ENCODE measurements at places on chromosomes 3 and 15. TPM values are rescaled to one million over a fixed set of nuclear protein-coding genes. Genes with fewer than 3 reads are reported as not detected.
A peak's percentile ranks its signal among the peaks of the same experiment; 100 is the strongest.

DNA sequence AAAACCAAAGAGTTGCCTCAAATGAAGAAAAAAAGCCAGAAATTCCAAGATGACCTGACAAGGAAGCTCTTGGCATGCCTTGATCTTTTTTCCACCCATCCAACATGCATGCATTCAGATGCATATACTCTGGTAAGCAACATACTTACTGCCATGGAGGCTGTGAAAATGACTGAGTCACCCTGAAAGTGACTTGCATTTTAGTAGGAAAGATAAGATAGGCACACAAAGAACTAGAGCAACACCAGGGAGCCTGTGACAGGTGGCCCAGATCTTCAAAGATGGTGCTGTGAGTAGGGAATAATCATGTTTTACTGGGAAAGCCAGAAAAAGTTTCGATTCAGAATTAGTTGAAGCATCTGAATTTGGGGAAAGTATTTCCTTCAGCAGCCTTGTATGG, 185.1 kb upstream of the SLCO3A1 start:
- DNase-seq: no peak

DNA sequence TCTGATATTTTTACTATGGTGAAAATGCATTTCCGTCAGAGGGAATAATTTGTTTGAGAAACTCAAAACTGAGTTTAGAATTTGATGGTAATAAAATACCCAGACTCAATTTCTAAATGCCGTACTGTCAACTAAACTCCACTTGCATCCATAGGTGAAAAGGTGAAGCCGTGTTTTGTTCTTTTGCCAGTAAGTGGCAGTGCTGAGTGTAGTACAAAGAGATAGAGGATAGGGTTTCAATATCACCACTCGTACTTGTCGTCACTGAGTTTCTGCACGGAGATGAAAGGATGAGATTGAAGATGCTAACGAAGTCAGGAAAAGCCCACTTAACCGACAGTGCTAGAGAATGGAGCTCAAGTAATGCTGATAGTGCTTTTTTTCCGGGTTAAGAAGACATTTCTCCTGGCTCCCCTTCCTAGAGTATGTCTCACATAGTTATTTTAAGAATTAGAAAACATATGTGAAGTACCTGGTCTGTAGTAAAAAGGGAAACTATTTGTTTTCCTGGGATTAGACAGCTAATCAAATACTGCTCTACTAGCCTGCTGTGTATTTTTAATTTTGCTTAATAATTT, 345.1 kb downstream of the IL5RA start:
- DNase-seq: no peak

- no peak for DNase-seq
Measured at GRCh38 chr3:29319798-29320197, 38.9 kb downstream of the RBMS3 start.

GRCh38 chr15:68674975-68675374, 96.2 kb downstream of the CORO2B start:
- DNase-seq: no peak

GRCh38 chr3:4746241-4746958, 232.8 kb upstream of the BHLHE40 start:
- peak; percentile 39 for DNase-seq

DNA sequence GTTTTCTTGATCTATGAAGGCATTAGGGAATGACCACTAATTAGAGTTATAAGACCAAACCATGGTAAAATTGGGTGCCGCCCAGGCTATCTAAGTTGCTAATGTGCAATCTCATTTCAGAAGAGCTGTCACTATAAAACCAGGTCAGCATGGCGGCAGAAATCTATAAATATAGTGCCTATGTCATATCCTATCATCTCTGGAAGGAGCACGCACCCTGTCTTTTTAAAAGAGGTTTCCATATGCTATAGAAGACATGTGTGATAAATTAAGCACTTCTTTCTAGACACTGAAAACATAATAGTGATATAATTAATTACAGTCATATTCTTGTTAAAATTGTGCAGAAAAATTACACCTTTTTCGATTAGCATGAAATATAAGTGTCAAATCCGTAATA, 152.0 kb upstream of the MDFIC2 start:
- no peak for DNase-seq

DNA sequence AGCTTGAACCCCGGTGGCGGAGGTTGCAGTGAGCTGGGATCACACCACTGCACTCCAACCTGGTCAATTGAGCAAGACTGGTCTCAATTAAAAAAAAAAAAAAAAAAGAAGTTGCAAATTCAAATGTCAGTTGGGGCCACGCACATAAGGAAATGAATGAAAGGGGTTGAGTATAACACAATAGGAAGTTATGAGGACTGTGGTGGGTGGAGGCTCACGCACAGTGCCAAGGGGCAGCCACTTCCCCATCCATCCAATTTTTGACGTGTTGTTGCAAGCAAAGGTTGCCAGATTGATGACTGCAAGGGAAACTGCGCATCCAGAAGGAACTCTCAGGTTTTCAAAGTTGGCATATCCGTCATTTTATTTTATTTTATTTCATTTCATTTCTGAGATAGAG, 532.2 kb downstream of the NTRK3 start:
- no peak for DNase-seq

GRCh38 chr3:127371846-127372245, 84.0 kb upstream of the PRR20G start:
- no peak for DNase-seq

GRCh38 chr15:94186770-94187331, 44.5 kb upstream of the MCTP2 start:
- DNase-seq: no peak

DNA sequence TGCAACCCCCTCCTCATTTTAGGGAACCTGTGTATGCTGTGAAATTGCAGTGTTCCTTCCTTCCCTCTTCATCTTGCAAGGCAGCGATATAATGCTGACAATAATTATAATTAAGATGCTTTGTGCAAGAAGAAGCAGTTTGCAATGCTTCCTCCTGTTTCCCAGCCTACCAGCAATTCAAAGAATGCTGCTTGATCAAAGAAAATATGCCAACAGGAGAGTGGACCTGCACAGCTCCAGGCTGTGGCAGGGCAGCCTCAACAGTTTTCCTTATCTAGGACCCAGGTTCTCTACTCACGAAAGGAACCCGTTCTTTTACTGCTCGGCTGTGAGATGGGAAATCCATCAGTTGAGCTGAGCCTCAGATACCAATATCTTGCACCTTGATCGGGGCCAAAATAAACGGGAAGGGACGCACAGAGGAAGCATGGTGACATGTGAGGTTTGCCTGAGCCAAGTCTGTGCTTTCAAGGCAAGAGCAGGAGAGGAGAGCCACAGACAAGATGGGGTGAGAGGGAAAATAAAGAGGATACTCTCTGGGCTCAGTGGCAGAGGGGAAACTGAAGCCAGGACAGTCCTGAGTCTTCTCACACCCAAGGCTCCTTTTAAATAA, 22.6 kb upstream of the LRTM1 start:
- DNase-seq: no peak

DNA sequence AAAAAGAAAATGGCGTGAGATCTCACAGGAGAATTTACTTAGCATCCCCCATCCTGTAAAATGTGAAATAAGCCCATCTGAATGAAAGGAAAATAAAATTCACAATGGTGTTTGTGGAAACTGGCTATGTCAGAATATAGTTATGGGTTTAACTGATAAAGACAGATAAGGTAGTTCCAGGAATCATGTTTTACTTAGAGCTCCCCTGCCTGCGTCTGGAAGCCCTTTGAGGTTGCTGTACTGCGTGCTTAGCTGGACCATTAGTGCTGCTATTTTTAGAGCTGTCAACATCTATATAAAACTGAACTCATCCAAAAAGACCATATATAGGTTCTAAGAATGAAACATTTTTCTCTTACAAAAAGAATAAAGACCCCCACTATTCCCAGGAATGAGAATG, 130.8 kb downstream of the LSAMP start:
- DNase-seq: no peak

DNA sequence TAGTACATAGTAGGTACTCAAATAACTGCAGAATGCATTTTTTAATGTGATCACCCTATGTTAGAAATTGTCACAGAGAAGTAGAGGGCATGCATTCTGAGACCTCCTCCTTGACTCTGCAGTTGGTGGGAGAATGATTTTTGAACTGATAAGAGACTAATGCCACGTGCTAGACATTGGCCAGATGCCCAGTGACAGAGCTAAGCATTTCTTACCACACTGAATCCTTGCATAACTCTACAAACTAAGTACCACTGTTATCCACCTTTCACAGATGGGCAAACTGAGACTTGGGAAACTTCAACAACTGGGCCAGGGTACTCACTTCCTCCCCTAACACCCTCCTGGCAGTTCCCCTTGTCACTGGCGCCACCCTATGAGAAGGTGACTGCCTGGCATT, 33.5 kb upstream of the SPATA12 start:
- no peak for DNase-seq

DNA sequence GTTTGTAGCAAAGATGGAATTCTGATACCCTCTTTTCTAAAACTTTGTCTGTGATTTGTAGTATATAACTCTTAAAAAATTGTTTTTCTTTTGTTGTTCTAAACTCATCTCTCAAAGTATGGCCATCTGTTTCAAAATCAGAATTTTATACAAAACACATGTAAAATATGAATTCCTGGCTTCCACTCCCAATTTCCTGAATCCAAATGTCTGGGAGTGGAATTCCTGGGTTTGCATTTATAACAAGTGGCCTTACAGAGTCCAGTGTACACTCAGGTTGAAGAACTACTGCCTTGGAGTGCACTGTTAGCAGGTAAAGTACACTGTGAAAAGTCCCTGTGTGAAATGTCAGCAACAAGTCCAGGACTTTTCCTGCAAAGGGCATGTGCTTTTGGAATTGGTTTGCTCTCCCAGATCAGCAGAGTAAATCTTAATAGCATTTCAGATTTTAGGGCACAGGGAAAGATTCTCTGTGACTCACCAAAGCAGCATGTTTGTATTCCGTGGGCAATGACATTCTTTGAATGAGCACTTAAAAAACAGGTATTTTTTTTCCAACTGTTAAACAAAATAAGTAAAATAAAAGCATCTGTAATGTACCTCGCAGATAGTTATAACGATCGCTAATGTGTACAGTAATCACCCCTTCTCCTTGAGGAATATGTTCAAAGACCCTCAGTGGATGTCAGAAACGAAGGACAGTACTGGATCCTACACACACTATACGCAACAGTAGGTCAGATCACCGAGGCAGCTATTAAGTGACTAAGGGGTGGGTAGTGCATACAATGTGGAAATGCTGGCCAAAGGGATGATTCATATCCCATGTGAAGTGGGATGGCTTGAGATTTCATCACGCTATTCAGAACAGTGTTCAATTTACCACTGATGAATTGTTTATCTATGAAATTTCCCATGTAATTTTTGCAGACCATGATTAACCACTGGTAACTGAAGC, 2.0 kb upstream of the CLDN16 start:
- no peak for DNase-seq

GRCh38 chr3:31575448-31575847, 42.7 kb downstream of the STT3B start:
- DNase-seq: no peak

- DNase-seq: no peak
Measured at GRCh38 chr15:40282869-40283614, at the start of gene ANKRD63. ANKRD63 (minus strand) TSS chr15:40283064; CDS start chr15:40282586, 478 bp downstream.

GRCh38 chr15:88208396-88208795, 48.1 kb downstream of the NTRK3 start:
- no peak for DNase-seq

The SLC24A5 gene
- total RNA-seq: not detected

The IL20RB gene
- total RNA-seq: not detected

The CHAC1 gene
- total RNA-seq: 0.31 TPM

The MUSTN1 gene
- total RNA-seq: 13.0 TPM

The ECE2 gene
- not detected for total RNA-seq

The OSBPL10 gene
- 3.6 TPM for total RNA-seq
